ENCODE measurements at places on chromosomes 5 and 9.

DNA sequence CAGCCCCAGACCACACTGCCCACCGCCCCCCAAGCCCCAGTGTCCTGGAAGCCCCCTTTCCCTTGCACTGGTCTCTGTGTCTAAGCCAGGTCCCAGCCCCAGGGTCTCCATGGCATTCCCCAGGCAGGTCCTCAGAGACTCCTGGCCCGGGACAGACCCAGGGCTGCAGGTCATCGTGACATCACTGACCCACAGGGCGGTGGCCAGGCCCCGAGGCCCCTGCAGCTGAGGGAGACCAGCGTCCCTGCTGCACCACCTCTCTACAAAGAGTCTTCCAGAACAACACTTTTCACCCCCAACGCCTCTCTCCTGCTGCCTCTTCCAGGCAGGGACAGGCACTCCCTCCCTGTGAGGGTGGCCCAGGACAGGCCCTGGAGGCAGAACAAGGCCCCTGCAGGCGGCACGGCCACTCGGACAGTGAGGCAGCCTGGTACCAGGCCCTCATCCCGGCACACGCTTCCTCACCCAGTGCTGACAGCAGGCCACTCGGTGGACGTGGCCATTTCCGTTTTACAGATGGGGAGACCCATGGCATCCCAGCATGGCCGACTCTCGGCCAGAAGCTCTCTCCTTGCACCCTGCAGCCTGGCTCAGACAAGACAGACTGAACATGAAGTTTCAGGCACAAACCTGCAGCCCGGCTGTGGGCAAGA lies 136.4 kb downstream of the ADAMTS2 start:
- DNase-seq: no peak

DNA sequence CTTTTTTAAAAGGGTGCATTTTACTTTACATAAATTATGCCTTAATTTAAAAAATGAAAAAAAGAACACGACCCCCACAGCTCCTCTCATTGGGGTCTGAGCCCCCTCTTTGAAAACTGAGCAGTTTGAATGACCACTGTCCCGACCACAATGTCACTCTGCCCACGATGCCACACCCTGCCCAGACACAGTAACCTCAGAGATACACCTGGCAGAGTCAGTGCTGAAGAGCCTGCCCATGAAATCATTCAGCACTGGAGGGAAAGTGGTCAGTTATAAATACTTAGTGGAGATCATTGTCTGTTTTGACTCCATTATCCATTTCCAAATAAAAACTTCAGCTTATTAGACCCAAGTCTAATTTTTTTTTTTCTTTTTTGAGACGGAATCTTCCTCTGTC lies 49.3 kb downstream of the DNAJC21 start:
- DNase-seq: no peak

GRCh38 chr5:107979291-107979690 lies 308.6 kb upstream of the EFNA5 start:
- no peak for DNase-seq

- DNase-seq: no peak
These were observed 192.6 kb downstream of the ESM1 start for GRCh38 chr5:54792611-54793404.

- no peak for DNase-seq
These were observed 78.2 kb downstream of the SNX18 start for GRCh38 chr5:54595721-54596120.

GRCh38 chr9:116692616-116693015 lies 5.5 kb downstream of the TRIM32 start:
- no peak for DNase-seq

DNA sequence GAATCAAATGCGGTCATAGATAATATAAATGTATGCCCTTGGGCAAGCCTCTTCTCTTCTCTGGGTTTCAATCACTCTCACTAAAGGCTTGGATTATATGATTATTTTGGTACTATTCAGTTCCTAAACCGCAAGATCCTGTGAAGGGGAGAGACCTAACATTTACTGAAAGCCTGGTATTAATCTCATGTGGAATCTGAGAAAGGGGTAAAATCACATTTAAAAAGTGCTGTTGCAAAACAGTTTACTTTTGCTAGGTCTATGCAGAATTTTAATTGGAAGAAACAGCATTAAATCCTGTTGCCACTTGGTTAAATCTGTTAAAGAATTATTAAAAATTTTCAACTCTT lies 50.7 kb downstream of the SLC44A1 start:
- DNase-seq: no peak

DNA sequence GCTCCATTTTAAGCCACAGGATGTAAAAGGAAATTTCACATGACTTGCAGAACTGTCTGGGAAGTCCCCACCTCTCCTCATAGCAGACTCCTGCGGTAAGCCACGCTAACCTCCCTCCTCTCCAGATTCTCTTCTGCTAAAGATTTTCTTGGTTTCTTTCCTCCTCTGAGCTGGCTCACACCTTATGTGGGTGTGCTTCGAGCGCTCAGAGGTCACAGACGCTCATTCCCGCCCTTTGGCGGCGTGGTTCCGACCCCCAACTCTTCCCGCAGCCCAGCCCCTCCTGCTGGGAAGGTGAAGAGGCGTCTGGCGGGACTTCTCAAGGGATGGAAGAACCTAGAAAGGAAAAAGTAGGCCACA lies 32.9 kb upstream of the CDK20 start:
- DNase-seq: no peak

GRCh38 chr5:28408186-28408585 lies 1369.8 kb upstream of the CDH9 start:
- peak; percentile 0 for DNase-seq

- no peak for DNase-seq
These were observed 178.4 kb downstream of the GOLPH3 start for GRCh38 chr5:31995714-31996113.

GRCh38 chr5:169248996-169249395 lies 51.9 kb downstream of the SLIT3 start:
- DNase-seq: peak; percentile 57

- no peak for DNase-seq
These were observed 6.5 kb downstream of the IRX1 start for GRCh38 chr5:3601911-3602782.

DNA sequence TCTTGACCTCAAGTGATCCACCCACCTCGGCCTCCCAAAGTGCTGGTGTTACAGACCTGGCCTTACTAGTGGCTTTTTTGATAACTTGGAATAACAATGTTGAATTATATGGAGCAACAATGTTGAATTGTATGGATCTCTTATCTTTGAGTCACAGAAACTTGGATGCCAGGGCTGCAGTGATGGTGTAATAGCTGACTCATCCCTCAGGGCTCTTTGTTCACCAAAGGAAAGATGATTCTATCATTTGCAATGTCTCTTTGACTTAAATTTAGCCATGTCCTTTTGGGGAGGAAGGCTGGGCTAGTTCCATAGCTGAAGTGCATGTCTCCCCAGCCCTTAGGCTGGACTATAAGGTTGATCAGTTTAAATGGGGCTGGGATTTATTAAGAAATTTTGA lies 172.3 kb downstream of the PDZD2 start:
- DNase-seq: peak; percentile 77

GRCh38 chr9:87422999-87423398 lies 74.7 kb upstream of the DAPK1 start:
- no peak for DNase-seq

DNA sequence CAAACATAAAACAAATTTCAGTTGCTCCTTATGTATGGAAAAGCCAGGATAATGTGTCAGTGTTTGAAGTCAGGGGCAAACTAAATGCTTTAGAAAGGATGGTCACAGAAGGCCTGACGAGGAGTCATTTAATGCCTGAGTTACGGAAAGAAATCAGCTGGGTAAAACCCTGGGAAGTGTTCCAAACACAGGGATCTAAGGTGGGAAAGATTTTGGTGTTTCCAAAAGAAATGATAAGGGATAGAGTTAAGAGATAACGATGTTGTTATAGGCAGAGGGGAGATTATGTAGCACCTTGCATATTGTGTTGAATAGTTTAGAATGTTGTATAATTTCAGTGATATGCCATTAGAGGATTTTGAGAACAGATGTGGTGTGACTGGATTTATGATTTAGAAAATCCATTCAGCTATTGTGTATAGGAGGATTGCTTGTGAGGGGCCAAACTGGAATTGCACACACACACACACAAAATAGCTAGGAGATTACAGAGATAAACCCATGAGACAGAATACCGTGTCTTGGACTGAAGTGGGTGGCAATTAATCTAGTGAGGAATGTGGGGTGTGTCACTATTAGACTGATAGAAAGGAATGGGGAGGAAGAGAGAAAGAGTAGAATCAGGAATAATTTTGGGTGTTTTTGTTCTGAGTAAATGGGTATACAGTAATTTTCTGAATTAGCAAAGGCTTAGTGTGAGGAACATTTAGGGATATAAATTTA lies 274.2 kb upstream of the DAB2 start:
- no peak for DNase-seq

GRCh38 chr5:89034588-89034987 lies 151.6 kb upstream of the MEF2C start:
- DNase-seq: no peak

DNA sequence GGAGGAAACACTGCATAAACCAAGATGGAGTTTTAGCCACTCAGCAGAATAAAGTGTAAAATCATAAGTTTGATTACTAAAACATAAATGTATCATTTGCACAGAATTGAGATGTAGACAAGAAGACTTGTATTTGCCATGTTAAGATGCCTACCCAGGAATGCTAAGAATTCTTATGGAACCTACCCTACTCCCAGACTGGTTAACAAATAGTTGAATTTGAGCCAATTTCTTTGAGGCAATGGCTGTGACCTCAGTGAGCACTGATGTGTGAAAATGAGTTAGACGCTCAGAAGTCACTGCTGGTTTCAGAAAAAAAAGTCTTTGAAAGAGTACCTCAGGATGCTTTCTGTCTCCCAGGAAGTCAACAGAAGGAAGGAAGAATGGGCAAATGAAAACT lies 95.6 kb downstream of the ESM1 start:
- DNase-seq: peak; percentile 76

GRCh38 chr9:91101611-91102168 lies 260.0 kb downstream of the AUH start:
- no peak for DNase-seq

GRCh38 chr5:16806711-16807546 lies 129.2 kb downstream of the MYO10 start:
- no peak for DNase-seq

- DNase-seq: no peak
These were observed 33.6 kb upstream of the NSMF start for GRCh38 chr9:137492464-137493363.

DNA sequence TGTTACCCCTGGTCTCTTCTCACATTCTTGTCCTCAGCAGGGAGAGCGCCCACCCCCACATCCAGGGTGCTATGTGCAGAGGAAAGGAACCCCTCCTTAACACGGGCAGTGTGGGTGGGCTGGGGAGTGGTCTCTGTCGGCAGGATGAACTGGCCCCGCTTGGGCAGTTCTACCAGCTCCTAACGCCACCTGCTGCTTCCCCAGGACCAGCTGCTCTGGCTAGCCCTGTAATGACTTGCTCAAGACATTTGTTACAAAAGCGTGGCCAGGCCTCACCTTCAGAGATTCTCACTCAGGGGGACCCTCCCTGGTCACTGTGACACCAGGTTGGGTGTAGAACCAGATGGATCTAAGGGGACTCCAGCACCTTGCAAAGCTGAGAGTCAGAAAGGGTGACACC lies 82.4 kb downstream of the HMCN2 start:
- DNase-seq: no peak

GRCh38 chr9:92293075-92293354 lies 482 bp downstream of the IARS1 start:
- DNase-seq: no peak

All from AG09309 (cell line).